GM23248 (cell line): ENCODE measurements at places on chromosomes 16 and 17. TPM values are rescaled to one million over a fixed set of nuclear protein-coding genes. Genes with fewer than 3 reads are reported as not detected.
A peak's percentile ranks its signal among the peaks of the same experiment; 100 is the strongest.

Gene GNG13
- not detected in 2 replicates for total RNA-seq

GRCh38 chr17:7574176-7574953 lies 5.1 kb upstream of the CD68 start:
- peak; percentile 54 for DNase-seq
- H3K4me3 ChIP-seq, result peak overlapping the region; percentile 93

Gene ARHGDIG
- total RNA-seq, result 0.65 TPM in 1 of 2 replicates, not detected in the other

DNA sequence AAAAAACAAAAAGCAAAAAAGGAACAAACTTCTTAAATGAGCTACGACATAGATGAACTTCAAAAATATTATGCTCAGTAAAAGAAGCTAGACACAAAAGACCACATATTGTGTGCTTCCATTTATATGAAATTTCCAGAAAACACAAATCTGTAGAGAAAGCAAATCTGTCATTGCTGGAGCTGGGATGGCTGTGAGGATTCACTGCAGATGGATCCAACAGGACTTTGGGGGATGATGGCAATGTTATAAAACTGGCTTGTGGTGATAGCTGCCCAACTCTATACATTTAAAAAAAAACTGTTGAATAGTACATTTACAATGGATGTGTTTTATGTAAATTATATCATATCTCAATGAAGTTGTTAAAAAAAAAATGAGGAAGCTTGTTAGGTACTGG lies 52.6 kb upstream of the MAP3K14 start:
- H3K36me3 ChIP-seq, result no peaks in the 10 kb centered on the region
- peaks cover 59% of the 10 kb centered on the region for H3K4me1 ChIP-seq
- DNase-seq, result no peak
- H3K27me3 ChIP-seq, result no peaks in the 10 kb centered on the region

GRCh38 chr16:88817785-88818574 lies 6.3 kb upstream of the APRT start:
- no peaks in the 10 kb centered on the region for H3K36me3 ChIP-seq
- no peaks in the 10 kb centered on the region; the same call in 1 of the 2 replicates for H3K4me1 ChIP-seq
- H3K27ac ChIP-seq, result no peak overlapping the region
- H3K27me3 ChIP-seq, result no peaks in the 10 kb centered on the region
- no peak overlapping the region for H3K4me3 ChIP-seq
- DNase-seq, result no peak

Gene GUCY2D
- total RNA-seq, result 0.22 and 0.89 TPM in 2 replicates

GRCh38 chr17:75325827-75326225 lies 36.6 kb upstream of the SLC25A19 start:
- peaks cover 13% of the 10 kb centered on the region; the same call in 1 of the 2 replicates for H3K4me1 ChIP-seq
- peaks cover 10% of the 10 kb centered on the region; the same call in 1 of the 2 replicates for H3K36me3 ChIP-seq

GRCh38 chr16:83116274-83116892 lies 489.6 kb downstream of the CDH13 start:
- peaks cover 22% of the 10 kb centered on the region for H3K4me1 ChIP-seq
- peaks cover 6% of the 10 kb centered on the region; the same call in 1 of the 2 replicates for H3K27me3 ChIP-seq
- H3K36me3 ChIP-seq, result no peaks in the 10 kb centered on the region
- DNase-seq, result peak; percentile 62
- no peak overlapping the region for H3K27ac ChIP-seq

Gene CAMKK1
- total RNA-seq, result 4.5 and 5.1 TPM in 2 replicates

DNA sequence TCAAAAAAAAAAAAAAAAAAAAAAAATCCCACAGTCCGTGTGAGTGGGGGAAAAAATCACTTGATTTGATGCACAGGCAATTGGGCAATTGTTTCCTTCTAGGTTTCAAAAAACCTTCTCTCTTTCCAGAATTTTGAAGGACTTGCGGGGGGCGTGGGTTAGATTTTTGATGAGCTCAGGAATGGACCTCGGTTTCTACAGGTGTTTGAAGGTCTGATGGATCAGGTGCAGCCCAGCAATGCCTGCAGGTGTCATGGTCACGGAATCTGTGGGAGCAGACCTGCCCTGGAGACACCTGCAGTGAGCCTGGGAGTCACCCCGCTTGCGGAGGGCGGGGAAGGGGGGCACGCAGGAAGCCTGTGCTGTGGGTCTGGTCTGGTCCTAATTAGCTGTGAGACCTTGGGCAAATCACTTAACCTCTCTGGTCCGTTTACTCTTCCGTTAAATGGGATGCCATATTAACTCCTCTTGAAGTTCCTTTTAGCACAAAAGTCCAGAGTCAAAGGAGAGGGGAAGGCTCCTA lies 174.2 kb downstream of the IRF8 start:
- no peak for DNase-seq
- H3K4me1 ChIP-seq, result no peaks in the 10 kb centered on the region
- no peaks in the 10 kb centered on the region for H3K36me3 ChIP-seq
- H3K27ac ChIP-seq, result no peak overlapping the region

- H3K4me1 ChIP-seq, result no peaks in the 10 kb centered on the region
- H3K4me3 ChIP-seq, result no peak overlapping the region
- H3K27ac ChIP-seq, result no peak overlapping the region
- peaks cover 20% of the 10 kb centered on the region; the same call in 1 of the 2 replicates for H3K36me3 ChIP-seq
Measured at GRCh38 chr16:87828907-87829621, 40.2 kb downstream of the SLC7A5 start.

Gene MBTPS1
- 95.7 and 103 TPM in 2 replicates for total RNA-seq

DNA sequence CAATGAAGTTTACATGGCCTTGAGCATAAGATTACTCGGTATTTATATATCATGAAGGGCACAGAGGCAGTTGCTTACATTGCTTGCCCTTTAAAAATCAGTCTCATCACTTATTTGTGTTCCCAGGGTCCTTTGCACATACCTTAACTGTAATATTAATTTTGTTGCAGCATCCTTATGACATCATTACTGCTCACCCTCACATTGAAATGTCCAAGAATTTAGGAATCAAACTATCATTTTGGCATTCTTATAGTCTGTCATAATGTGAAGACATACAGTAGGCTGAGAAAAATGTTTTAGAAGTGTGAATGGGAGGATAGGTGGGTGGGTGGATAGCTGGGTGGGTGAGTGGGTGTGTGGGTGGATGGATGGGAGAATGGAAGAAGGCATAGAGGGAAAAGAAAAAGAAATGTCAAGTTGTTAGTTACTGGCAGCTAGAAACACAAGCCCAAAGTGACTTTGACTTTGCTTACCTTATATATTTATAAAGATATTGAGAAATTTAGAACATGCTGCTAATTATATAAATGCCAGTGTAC lies 17.8 kb downstream of the ADAMTS18 start:
- no peaks in the 10 kb centered on the region for H3K4me1 ChIP-seq
- no peaks in the 10 kb centered on the region for H3K36me3 ChIP-seq
- no peak overlapping the region for H3K27ac ChIP-seq
- H3K27me3 ChIP-seq, result peaks cover 7% of the 10 kb centered on the region
- no peak overlapping the region for H3K4me3 ChIP-seq
